ENCODE measurements at places on chromosomes 5 and 9. TPM values are rescaled to one million over a fixed set of nuclear protein-coding genes. Genes with fewer than 3 reads are reported as not detected.

JAKMIP2 gene
- not detected for total RNA-seq

OMD gene
- 9.1 TPM for total RNA-seq

SPAAR gene
- total RNA-seq: 7.5 TPM

ZNF483 gene
- 0.18 TPM for total RNA-seq

CDC25C gene
- 0.54 TPM for total RNA-seq

GPR21 gene
- not detected for total RNA-seq

CA9 gene
- 8.3 TPM for total RNA-seq

PCDHGA12 gene
- 27.1 TPM for total RNA-seq

PCDHA10 gene
- not detected for total RNA-seq

NTMT1 gene
- 27.9 TPM for total RNA-seq

WNT8A gene
- not detected for total RNA-seq

ENG gene
- 620 TPM for total RNA-seq

FOXI1 gene
- total RNA-seq: not detected

PLAC8L1 gene
- total RNA-seq: not detected

SYK gene
- not detected for total RNA-seq

TMC1 gene
- not detected for total RNA-seq

LCN1 gene
- not detected for total RNA-seq

C9orf153 gene
- total RNA-seq: not detected

NR6A1 gene
- 0.81 TPM for total RNA-seq

PCDHGA6 gene
- total RNA-seq: 1.1 TPM

KIF27 gene
- total RNA-seq: 2.5 TPM

PCAT7 gene
- not detected for total RNA-seq

PRR16 gene
- 11.9 TPM for total RNA-seq

PNPLA7 gene
- total RNA-seq: 0.81 TPM

RGS7BP gene
- 0.36 TPM for total RNA-seq

P4HA2 gene
- 268 TPM for total RNA-seq

MED22 gene
- 20.7 TPM for total RNA-seq

FKBP15 gene
- 14.6 TPM for total RNA-seq

IL5 gene
- not detected for total RNA-seq

MCC gene
- 59.5 TPM for total RNA-seq
